ENCODE measurements at places on chromosomes 16 and 17.

DNA sequence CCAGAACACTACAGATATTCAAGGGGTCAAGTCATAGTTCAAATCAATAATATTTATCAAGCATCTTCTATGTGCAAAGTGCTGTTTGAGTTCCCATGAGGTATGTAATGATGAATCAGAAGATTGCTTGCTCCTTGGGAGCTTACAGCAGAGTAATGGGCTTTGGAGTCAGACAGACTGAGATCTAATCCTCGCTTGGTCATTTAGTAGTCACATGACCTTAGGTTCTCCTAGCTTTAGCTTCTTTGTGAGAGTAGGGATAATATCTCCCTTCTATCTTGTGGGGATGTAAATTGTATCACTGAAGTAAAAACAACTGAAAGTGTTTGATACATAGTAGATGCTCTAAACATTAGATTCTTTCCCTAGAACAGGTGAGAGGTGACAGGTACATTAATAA, 30.1 kb downstream of the SNX11 start:
- DNase-seq = no peak

- DNase-seq = no peak
These were observed 7.1 kb upstream of the RHBDL3 start for GRCh38 chr17:32258383-32259140.

DNA sequence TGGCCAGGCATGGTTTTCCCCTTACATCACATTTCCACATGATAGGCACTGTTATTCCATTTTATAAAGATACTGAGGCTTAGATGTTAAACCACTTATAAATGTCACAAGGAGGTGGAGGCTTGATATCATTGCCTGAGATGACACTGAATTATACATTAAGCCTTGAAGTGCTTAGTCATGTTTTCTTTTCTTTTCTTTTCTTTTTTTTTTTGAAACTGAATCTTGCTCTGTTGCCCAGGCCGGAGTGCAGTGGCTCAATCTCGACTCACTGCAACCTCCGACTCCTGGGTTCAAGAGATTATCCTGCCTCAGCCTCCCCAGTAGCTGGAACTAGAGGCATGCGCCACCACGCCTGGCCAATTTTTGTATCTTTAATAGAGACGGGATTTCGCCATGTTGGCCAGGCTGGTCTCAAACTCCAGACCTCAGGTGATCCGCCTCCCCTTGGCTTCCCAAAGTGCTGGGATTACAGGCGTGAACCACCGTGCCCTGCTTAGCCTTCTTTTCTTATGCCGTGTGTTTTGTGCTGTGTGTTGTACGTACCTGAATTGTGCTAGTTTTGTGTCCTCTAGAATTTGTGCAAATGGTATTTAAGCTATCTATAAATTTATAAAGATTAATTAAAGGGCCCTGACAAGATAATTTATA, 1.2 kb downstream of the DNAJA3 start:
- no peak for DNase-seq

- peak; percentile 35 for DNase-seq
These were observed 5.3 kb downstream of the GPRC5B start for GRCh38 chr16:19879241-19879792.

DNA sequence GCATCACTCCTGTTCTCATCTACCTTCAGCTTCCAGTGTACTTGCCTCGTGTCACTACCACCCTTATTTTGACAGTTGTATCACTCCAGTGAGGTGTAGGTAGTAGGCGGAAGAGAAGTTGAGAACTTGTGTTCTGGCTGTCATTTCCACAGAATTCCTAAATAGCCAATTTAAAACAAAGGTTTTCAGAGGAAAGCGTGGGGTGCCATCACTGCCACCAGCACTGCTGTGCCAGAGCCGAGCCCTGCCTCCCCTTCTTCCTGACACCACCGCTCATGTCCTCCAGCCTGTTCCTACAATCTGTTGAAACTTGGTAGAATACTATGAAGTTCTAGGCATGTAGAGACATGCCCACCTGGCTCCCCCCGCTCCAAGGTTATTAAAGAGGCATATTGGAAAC, 215.8 kb downstream of the TANC2 start:
- DNase-seq = no peak

GRCh38 chr17:18254888-18255649, 3.5 kb downstream of the FLII start:
- no peak for DNase-seq

DNA sequence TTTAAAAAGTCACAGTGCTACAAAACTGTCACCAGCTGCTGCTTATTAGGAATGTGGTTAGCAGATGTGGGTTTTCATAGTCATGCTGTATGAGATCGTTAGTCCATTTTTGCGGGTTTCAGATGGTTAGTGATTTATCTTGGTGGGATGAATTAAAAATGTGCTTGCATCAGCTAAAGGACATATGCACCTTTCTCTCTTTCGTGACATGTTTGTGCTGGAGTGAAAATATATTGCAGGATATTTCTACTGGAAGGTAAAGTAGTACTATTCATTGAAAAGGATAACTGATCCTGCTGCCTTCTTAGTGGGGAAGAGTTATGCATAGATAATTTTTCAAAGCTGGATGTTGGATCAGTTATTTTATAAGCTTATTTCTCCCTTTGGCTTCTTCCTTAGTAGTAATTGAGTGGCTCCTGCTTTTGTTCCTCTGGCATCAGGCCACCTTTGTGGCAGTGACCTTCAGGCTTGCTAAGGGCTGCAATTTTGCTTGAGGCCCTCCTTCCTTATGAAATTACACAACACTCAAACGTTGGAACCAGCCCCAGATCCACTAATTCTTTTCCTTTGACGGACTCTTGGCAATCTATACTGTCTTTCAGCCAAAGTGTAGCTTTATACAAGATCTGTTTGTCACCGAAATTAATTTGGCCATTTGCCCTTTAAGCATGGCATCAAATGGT, 7.5 kb upstream of the SNTB2 start:
- peak; percentile 44 for DNase-seq

DNA sequence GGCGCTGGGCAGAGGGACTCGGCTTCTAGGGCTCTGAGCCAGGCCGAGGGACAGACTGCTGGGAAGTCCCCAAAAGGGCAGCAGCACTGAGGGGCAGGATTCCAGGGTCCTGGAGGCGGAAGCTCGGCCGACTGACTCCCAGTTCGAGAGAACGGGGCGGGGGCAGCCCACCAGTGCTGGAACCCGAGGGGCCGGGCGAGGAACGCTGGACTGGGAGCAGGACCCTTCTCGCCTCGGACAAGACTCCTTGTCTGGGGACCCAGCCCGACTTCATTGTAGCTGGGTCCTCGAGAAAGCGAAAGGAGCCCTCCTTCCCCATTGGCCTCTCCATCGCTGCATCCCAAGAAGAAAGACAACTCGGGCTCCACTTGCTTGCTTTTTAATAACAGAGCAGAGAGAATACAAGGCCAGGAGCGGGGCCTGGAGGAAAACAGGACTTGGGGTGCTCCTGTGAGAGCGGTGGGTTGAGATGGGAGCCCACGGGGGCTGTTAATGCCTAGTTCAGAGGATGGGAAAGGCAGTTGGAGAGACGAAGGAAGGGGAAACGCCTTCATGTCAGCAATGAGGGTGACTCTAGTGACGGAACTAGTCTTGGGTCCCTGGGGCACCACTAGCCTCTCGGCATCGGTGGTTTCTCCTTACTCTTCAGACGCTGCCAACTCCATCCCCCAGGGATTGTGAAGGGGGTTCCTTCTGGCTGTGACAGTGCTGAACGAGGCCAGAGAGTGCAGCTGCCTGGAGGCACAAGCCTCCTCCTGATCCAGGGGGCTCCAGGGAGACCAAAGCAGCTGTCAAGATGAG, 492 bp upstream of the CAMTA2 start:
- no peak for DNase-seq

DNA sequence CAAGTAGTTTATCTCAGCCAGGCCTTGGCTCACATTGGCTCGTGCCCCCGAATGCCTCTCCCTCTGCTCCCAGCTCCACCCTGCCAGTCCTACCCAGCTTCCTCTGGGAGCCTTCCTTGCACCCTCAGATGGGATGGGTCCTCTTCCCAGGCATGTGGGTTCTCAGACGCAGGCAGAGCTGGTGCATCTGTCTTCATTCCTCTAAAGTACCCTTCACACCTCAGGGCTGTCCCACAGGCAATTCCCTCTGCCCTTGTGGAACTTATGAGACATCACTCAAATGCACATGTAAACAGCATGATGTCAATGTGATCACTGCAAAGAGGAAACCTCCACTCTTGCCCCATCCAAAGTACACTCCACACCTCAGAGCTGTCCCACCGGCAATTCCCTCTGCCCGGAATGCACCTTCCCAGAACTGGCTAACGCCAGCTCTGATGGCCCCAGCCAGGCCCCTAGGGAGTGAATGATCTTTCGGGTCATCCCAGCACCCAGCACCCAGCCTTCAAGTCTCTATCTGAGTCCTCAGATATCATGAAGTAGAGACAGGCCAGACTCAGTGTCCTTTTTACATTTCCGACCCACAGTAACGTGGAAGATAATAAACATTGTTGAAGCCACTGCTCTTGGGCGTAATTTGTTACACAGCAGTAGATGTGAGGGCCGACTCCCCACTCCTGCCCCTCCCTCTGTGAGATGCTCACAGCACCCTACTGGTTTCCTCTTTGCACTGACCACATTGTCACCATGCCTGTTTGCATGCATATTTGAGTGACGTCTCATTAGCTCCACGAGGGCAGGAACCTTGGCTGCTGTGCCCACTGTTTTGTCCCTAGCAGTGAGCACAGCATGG, 85.4 kb downstream of the N4BP1 start:
- DNase-seq = no peak

DNA sequence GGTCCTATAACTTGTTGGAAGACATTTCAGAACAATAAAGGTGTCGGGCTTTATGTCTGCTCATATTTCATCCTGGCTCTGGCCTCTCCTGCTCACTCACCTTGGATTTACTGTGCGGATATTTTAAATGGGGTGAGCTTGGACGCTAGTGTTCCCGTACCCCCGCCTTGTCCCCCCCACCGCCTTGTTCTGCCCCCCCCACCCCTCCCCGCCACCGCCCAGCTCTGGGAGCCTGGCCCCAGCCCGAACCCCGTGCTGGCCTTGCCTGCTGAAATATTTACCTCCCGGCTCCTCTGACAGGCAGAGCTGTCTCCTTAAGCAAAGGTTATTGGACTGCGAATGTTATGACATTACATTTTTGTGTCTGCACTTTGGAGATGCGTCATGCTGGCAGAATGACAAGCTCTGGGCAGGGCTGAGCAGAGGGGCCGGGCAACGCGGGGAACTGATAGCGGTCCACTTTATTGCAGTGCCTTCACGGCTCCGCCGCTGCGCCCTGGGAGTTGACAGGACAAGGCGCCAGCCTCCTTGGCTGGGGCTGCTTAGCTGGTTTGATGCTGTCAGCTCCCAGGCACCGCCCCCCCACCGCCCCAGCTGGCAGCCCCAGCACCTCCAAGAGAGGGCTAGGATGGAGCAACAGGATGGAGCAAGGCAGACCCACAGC, 222.5 kb upstream of the GSE1 start:
- DNase-seq = peak; percentile 64

DNA sequence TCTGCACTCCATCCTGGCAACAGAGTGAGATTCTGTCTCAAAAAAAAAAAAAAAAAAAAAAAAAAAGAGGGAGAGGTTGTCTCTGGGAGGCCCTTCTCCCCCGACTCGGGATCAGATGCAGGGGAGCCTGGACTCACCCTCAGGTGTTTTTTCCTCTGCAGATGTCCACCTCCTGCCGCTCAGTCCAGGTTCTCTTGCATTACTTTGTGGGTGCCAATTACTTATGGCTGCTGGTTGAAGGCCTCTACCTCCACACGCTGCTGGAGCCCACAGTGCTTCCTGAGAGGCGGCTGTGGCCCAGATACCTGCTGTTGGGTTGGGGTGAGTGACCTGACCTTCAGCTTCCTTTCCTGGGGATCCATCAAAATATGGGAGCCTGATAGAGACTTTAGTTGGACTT, 34.1 kb downstream of the GLP2R start:
- no peak for DNase-seq

DNA sequence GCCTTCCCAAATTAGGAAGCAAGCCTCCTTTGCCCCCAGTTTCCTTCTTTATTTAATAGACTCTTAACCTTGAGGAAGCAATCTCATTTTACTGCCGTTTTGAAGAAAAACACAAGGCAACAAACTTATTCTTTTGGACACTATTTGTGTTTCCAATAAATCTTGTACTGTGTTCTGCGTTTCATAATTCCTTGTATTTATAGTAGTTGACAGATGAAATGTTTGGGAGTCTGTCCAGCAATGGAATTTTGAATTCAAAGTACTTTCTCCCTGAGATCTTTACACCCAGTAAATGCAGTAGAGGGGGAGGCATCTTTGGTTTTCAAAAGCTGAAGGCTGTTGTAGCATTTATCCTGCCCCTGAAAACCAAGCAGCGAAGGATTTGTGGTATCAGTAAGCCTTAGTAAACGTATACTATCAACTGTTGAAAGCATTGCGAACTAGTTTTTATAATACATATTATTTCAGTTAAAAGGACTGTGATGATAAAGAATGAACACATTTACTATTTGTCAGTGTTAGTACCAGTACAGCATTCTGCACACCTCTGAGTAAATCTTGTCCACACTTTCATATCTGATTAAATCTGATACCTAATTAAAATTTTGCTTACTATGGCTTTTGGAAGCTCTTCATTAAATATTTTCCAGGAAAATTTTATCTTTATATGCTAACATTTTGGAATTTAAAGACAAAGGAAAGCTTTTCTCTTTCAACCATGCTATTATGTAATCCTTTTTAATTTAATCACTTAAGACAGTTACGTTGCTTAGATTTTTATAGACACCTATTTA, 83.1 kb downstream of the TNRC6C start:
- DNase-seq = no peak

DNA sequence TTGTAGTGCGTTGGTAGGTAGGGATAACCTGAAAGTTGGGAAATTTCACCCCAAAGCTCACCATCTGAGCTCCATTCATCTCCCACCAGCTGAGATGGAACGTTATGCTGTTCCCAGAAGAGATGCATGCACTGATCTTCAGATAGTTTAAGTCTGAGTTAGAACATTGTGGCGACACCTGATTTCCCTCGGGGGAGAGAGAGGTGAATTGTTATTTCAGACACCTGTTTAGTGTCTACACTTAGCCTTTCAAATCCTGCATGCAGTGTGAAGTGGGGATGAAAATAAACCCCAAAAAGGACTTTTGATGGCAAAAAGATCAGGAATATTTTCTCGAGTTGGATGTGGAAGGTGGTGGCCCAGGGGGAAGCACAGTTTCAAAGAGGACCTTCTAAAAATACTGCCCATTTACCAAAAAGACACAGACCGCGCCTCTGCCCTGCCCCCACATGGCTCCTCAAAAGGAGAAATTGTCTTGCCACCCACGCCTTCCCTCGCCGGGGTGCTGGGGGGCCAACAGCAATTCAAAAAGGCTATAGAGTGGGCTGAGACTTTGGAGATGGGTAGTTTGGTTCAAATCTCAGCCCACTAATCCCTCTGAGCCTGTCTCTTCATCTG, 11.4 kb downstream of the CIITA start:
- DNase-seq = no peak
